Melanocyte of skin (primary cell): ENCODE measurements at places on chromosomes 12 and 14. TPM values are rescaled to one million over a fixed set of nuclear protein-coding genes. Genes with fewer than 3 reads are reported as not detected.

SDR39U1 gene
- 15.3 and 15.5 TPM in 2 replicates for total RNA-seq

GUCY2C gene
- not detected in 2 replicates for total RNA-seq

HSPB8 gene
- total RNA-seq = 15.5 and 20.0 TPM in 2 replicates

FAR2 gene
- total RNA-seq = 23.0 and 24.7 TPM in 2 replicates

SMCO3 gene
- total RNA-seq = 0.33 and 0.93 TPM in 2 replicates

DHH gene
- total RNA-seq = under 0.01 TPM in 2 replicates

TRIM9 gene
- 4.7 and 8.9 TPM in 2 replicates for total RNA-seq

HCAR1 gene
- total RNA-seq = under 0.01 and 0.73 TPM in 2 replicates

SLC7A8 gene
- 24.1 and 37.4 TPM in 2 replicates for total RNA-seq

KRT3 gene
- total RNA-seq = not detected in 2 replicates

GIT2 gene
- 33.4 and 46.5 TPM in 2 replicates for total RNA-seq

M6PR gene
- total RNA-seq = 348 and 432 TPM in 2 replicates

PIANP gene
- not detected in 2 replicates for total RNA-seq

DHRS7 gene
- total RNA-seq = 75.0 and 143 TPM in 2 replicates

MARK3 gene
- 74.7 and 100 TPM in 2 replicates for total RNA-seq

SLCO1C1 gene
- 1.0 and 1.1 TPM in 2 replicates for total RNA-seq

VPS29 gene
- total RNA-seq = 54.4 and 72.3 TPM in 2 replicates

MORN3 gene
- total RNA-seq = 0.36 TPM in 1 of 2 replicates, not detected in the other

SAMD15 gene
- total RNA-seq = 2.0 and 2.5 TPM in 2 replicates

SALL2 gene
- total RNA-seq = 2.4 and 4.7 TPM in 2 replicates

SERPINA9 gene
- total RNA-seq = not detected in 2 replicates

HHIPL1 gene
- 2.8 and 3.3 TPM in 2 replicates for total RNA-seq

KLRD1 gene
- total RNA-seq = under 0.01 TPM in 2 replicates

C12orf54 gene
- total RNA-seq = not detected in 2 replicates

KRT83 gene
- total RNA-seq = not detected in 2 replicates

ANAPC5 gene
- total RNA-seq = 164 and 216 TPM in 2 replicates

POLE gene
- 11.7 and 25.8 TPM in 2 replicates for total RNA-seq

ITGB7 gene
- 2.7 and 3.4 TPM in 2 replicates for total RNA-seq

CLEC4D gene
- total RNA-seq = not detected in 2 replicates

CLEC7A gene
- total RNA-seq = 0.33 TPM in 1 of 2 replicates, not detected in the other

PIWIL1 gene
- total RNA-seq = not detected in 2 replicates

TAS2R13 gene
- 1.7 and 3.0 TPM in 2 replicates for total RNA-seq

KCNMB4 gene
- total RNA-seq = 0.15 TPM in 1 of 2 replicates, not detected in the other

TMEM30B gene
- total RNA-seq = 0.15 TPM in 1 of 2 replicates, not detected in the other

EFCAB11 gene
- total RNA-seq = 8.7 and 10.6 TPM in 2 replicates

TBC1D30 gene
- under 0.01 TPM in 2 replicates for total RNA-seq

PMCH gene
- total RNA-seq = not detected in 2 replicates

EGLN3 gene
- total RNA-seq = 6.3 and 6.5 TPM in 2 replicates

ASIC1 gene
- 0.67 and 0.93 TPM in 2 replicates for total RNA-seq

SLC8A3 gene
- under 0.01 TPM in 1 of 2 replicates, not detected in the other for total RNA-seq

SERPINA10 gene
- total RNA-seq = not detected in 2 replicates

GNB3 gene
- 0.31 and 0.33 TPM in 2 replicates for total RNA-seq

ERP27 gene
- 0.15 TPM in 1 of 2 replicates, not detected in the other for total RNA-seq

CCDC85C gene
- total RNA-seq = 6.9 TPM in 2 replicates

GPR84 gene
- not detected in 2 replicates for total RNA-seq

MAP1LC3B2 gene
- total RNA-seq = 0.36 TPM in 1 of 2 replicates, not detected in the other

CCDC177 gene
- not detected in 2 replicates for total RNA-seq

KICS2 gene
- total RNA-seq = 10.0 and 19.6 TPM in 2 replicates

TMEM52B gene
- total RNA-seq = 0.77 TPM in 1 of 2 replicates, not detected in the other

GLIPR1L2 gene
- under 0.01 and 0.15 TPM in 2 replicates for total RNA-seq

PPM1H gene
- total RNA-seq = 57.8 and 77.8 TPM in 2 replicates

SYCP3 gene
- total RNA-seq = 0.15 and 0.67 TPM in 2 replicates
